Fibroblast of skin of scalp (primary cell): ENCODE measurements at places on chromosomes 1 and 21.

GRCh38 chr1:8985915-8986813, 40.1 kb downstream of the SLC2A7 start:
- peak; percentile 97 for DNase-seq

- no peak for DNase-seq
These were observed 168.8 kb upstream of the NRIP1 start for GRCh38 chr21:15233611-15234010.

- no peak for DNase-seq
These were observed 48.1 kb upstream of the ANGPTL1 start for GRCh38 chr1:178918955-178919354.

GRCh38 chr1:169601096-169601881, 15.0 kb upstream of the F5 start:
- DNase-seq: peak; percentile 30

DNA sequence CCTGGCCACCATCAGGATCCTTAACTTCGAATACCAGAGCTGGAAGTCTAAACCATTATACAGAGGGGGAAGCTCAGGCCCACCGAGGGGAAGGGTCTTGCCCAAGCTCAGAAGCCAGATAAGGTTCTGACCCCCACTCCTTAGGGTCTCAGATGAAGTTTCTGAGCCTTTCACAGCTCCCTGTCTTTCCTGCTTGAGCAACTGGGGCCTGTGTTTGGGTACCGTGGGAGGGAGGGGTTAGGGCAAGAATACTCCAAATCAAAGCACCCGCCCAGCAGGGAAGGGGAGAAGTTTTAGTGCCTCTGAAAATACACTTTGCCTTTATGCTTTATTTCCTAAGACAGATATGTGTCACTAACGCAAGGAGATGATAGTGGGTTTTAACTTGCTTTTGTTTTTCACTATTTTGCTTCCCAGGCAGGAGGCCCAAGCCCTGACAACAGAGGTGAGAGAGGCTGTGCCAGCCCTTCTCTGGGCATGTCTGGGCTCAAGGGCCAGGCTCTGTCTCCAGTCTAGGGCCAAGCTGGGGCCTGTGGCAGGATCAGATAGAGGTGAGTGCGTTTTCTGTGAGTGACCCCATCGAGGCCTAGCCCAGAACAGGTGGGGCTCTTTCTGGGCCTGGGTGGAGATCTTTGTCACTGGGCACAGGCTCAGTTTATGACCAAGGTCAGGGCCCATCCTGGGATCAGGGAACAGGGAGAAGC, 20.5 kb upstream of the TENT5B start:
- DNase-seq: no peak

- peak; percentile 59 for DNase-seq
These were observed 72.0 kb downstream of the SLC66A1 start for GRCh38 chr1:19384113-19384512.

- no peak for DNase-seq
These were observed 507.9 kb downstream of the TTLL7 start for GRCh38 chr1:83490988-83491387.
